ENCODE measurements at places on chromosomes 1 and 21. TPM values are rescaled to one million over a fixed set of nuclear protein-coding genes. Genes with fewer than 3 reads are reported as not detected.
A peak's percentile ranks its signal among the peaks of the same experiment; 100 is the strongest.

The AIRE gene
- total RNA-seq = not detected

DNA sequence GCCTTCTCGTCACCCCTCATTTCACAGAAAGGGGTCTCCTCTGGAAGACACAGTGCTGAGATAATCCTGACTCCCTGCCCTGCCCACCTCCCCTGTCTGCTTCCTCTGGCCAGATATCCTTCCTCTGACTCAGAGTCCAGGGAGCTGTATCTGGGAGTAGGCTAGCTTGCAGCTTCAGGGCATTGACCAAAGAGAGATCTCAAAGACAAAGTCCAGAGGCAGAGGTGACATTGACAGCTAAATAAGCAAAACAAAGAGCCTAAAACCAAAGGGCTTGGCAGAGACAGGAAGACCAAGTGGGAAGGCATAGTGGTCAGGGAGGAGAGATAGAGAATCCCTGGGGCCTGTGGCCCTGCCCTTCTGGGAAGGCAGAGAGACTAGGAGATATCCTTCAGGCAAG lies 64.9 kb downstream of the TNR start:
- H3K4me3 ChIP-seq = no peak overlapping the region
- no peaks in the 10 kb centered on the region for H3K4me1 ChIP-seq
- no peaks in the 10 kb centered on the region for H3K27me3 ChIP-seq
- no peak overlapping the region for H3K27ac ChIP-seq

DNA sequence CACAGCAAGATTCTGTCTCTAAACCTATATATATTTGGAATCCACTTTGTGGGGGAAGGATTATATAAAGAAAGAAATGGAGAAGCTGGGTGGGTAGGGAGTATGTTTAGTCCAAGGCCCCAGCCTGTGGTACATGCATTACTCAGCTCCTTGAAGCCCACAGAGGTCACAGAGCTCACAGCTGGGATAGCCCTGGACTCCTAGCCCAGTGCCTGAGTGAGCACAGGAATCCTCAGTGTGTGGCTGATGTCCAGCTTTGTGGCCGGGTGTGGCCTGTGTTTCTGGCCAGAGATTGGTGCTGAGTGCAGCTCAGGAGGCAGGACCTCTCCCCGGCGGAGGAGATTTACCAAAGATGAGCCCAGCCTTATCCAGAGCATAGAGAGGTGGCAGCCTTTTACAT lies 7.6 kb downstream of the CAPN9 start:
- H3K27me3 ChIP-seq = no peaks in the 10 kb centered on the region
- peaks cover 36% of the 10 kb centered on the region for H3K4me1 ChIP-seq
- H3K27ac ChIP-seq = peak overlapping the region; percentile 2
- DNase-seq = no peak

The BSND gene
- not detected for total RNA-seq

The NBPF6 gene
- total RNA-seq = not detected

DNA sequence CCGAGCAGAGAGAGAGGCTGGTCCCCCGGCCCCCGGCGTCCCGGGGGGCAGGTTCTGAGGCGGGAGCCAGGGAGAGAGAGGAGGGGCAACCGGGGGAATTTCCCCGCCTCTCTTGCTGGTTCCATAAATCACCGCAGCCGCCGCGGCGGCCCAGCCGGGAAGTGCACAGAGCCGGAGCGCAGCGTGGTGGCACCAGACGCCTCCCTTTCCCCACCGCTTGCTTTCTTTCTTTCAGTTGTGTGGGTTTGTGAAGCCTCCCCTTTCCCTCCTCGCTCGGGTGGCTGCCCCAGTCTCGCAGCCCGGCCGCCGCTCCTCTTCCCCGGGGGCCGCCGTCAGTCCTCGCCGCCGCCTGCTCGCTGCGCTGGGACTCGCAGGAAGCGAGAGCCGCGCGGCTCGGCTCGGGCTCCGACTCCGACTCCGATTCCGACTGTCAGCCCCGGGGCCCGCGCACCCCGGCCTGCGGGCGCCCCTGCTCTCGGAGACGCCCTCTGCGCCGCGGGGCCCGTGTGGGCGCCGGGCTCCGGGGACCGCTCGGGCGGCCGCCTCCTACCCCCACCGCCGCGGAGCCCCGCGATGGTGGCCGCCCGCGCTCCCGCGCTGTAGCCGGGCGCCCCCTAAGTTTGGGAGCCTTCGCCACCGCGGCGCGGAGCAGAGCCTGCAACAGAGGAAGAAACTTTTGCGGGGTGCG lies at the start of gene CACHD1:
TSS of gene CACHD1 (plus strand) at position 153 of the 688 bp plus-strand sequence. CDS start 616 bp downstream, outside the sequence.
- H3K4me3 ChIP-seq = peak within 1 kb of the TSS; percentile 61
- DNase-seq = peak; percentile 86
- H3K27me3 ChIP-seq = no peaks in the 10 kb centered on the region

DNA sequence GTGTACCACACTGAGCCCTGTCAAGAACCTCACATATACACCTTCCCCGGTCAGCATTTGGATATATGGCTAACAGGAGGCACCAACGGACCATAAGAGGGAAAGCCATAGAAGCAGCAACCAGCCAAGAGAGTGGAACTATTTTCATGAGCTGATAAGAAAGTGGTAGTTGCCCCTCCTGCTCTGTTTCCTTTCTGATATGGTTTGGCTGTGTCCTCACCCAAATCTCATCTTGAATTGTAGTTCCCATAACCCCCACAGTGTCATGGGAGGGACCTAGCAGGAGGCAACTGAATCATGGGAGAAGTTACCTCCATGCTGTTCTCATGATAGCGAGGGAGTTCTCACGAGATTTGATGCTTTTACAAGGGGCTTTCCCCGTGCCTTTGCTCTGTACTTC lies 366.1 kb upstream of the DAB1 start:
- no peak for DNase-seq
- no peaks in the 10 kb centered on the region for H3K4me1 ChIP-seq
- H3K36me3 ChIP-seq = no peaks in the 10 kb centered on the region
- no peaks in the 10 kb centered on the region for H3K27me3 ChIP-seq
- no peak overlapping the region for H3K27ac ChIP-seq

DNA sequence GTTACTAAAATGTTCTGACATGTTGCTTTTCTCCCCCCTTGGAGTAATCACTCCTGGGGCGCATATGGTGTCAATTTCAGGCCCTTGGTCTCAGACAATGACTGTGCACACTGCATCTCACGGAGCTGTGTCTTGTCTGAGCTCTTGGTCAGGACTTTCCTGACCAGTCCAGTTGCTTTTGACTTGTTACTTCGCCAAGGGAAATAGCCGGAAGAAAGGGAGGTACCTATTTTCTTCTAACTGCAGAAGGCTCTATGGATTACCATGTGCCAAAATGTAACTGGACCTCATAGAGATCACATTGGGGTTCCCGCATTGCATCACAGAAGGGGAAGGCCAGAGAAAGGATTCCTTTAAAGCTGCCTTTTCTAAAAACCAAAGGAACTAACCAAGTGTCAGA lies 68.6 kb downstream of the SPAG17 start:
- no peak overlapping the region for H3K27ac ChIP-seq
- DNase-seq = no peak
- no peaks in the 10 kb centered on the region for H3K36me3 ChIP-seq
- H3K27me3 ChIP-seq = no peaks in the 10 kb centered on the region

The OR2AK2 gene
- total RNA-seq = not detected

- DNase-seq = no peak
- no peaks in the 10 kb centered on the region for H3K27me3 ChIP-seq
- H3K4me3 ChIP-seq = no peak overlapping the region
Measured at GRCh38 chr21:31130821-31131220, 92.5 kb upstream of the KRTAP19-8 start.

- peak overlapping the region; percentile 3 for H3K27ac ChIP-seq
- no peaks in the 10 kb centered on the region for H3K36me3 ChIP-seq
- H3K27me3 ChIP-seq = no peaks in the 10 kb centered on the region
- H3K4me3 ChIP-seq = no peak overlapping the region
- DNase-seq = peak; percentile 58
- peaks cover 5% of the 10 kb centered on the region for H3K4me1 ChIP-seq
Measured at GRCh38 chr1:71834601-71835441, 447.5 kb downstream of the NEGR1 start.

- H3K27me3 ChIP-seq = no peaks in the 10 kb centered on the region
- H3K4me1 ChIP-seq = peaks cover 4% of the 10 kb centered on the region
- H3K36me3 ChIP-seq = no peaks in the 10 kb centered on the region
- no peak overlapping the region for H3K27ac ChIP-seq
Measured at GRCh38 chr1:4322881-4323280, 331.5 kb upstream of the AJAP1 start.

- no peaks in the 10 kb centered on the region for H3K36me3 ChIP-seq
- no peak overlapping the region for H3K27ac ChIP-seq
- H3K27me3 ChIP-seq = no peaks in the 10 kb centered on the region
- no peaks in the 10 kb centered on the region for H3K4me1 ChIP-seq
Measured at GRCh38 chr1:230555814-230556213, 86.5 kb upstream of the COG2 start.

- H3K27me3 ChIP-seq = no peaks in the 10 kb centered on the region
- H3K27ac ChIP-seq = peak overlapping the region; percentile 89
- no peak for DNase-seq
- H3K36me3 ChIP-seq = no peaks in the 10 kb centered on the region
- H3K4me1 ChIP-seq = no peaks in the 10 kb centered on the region
- peak overlapping the region; percentile 66 for H3K4me3 ChIP-seq
Measured at GRCh38 chr1:91501523-91501851, 836 bp downstream of the CDC7 start.
